Karpas-422 (cell line): ENCODE measurements at places on chromosomes 6 and 20. TPM values are rescaled to one million over a fixed set of nuclear protein-coding genes. Genes with fewer than 3 reads are reported as not detected.

DNA sequence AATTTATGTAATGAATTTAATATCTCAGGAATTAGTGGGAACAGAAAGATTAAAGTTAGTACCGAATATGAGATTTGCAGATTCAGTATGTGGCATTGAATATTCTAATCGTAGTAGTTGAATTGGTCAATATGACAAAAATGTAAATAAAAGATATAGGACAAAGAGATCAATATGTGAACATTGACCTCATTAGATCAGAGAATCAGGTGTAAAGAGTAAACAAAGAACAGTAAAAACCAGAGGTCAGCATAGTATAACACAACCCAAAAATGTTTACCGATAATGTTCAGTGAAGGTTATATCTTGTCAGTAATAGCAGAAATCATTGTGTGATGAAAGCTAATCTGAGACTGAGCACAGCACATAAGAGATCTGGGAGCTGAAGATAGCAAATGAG is 152.0 kb downstream of the FAM83B start:
- DNase-seq: no peak

DNA sequence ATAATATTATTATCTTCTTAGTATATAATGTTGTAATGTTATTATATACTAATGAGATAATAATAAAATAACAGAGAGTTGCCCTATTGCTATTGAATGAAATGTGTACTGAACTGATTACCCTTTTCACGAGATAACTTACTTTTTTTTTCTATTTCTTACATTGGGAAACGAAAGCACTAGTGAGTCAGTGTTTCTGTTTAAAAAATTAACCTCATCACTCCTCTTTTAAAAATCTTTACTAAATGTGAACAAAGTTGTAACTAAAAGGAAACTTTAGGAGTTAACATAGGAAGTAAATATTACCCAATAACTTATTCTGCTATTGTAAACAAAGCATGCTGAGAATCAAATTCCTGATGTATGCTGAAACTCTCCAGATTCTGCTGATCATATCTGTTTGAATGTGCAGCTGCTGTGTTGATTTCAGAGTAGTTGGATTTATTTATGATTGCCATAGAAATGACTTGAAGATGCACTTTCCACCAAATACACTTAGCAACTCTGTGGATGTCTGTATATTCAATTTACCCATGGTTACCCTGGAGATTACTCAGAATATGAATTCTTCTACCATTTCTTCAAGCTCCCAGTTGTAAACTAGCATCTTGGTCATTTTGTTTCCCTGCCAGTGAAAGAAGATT is 523.4 kb downstream of the TENT5A start:
- DNase-seq: no peak

The ZKSCAN8 gene
- 30.0 and 48.9 TPM in 2 replicates for total RNA-seq

DNA sequence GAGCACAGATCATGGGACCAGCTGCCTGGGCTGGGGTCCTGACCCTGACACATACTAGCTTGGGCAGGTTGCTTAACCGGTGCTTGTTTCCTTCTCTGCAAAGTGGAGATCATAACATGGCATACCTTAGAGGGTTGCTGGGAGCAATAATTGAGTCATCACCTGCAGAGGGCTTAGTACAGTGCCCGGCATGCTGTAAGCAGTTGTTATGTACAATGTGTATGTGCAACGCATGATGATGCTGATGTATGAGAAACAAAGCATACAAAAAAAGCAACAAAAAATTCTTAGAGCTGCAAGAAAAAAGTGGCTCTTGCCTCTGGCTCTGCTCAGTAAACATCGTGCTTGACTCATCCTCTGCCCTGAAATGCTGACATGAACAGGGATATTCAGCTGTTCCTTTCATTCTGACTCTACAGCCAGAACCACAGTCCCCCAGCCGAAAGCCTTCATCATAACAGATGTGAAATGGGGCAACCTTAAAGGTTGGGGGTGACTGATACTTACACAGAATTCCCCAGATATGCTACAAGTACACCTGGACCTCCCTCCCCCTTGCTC is 91.7 kb downstream of the CLIC5 start:
- no peak for DNase-seq

DNA sequence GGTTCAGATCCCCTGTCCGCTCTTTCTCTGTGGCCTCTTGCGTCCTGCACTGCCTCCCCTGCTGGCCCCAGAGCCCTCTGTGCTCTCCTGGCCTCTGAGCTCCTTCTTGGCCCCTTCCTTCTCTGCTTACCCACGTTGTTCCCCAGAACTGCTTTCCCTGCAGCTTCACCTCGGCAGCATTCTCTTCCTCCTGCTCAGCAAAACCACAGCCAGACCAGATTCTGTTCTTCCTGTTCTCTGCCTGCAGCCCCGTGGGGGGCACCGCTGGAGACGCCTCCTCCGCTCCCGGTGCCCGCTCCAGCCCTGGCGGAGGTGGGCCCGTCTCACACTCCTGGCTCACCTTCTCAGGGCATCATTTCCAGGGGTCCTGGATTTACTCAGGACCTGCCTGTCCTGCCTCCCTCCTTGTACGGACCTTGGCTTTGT is 59.7 kb downstream of the TCP11 start:
- no peak for DNase-seq

DNA sequence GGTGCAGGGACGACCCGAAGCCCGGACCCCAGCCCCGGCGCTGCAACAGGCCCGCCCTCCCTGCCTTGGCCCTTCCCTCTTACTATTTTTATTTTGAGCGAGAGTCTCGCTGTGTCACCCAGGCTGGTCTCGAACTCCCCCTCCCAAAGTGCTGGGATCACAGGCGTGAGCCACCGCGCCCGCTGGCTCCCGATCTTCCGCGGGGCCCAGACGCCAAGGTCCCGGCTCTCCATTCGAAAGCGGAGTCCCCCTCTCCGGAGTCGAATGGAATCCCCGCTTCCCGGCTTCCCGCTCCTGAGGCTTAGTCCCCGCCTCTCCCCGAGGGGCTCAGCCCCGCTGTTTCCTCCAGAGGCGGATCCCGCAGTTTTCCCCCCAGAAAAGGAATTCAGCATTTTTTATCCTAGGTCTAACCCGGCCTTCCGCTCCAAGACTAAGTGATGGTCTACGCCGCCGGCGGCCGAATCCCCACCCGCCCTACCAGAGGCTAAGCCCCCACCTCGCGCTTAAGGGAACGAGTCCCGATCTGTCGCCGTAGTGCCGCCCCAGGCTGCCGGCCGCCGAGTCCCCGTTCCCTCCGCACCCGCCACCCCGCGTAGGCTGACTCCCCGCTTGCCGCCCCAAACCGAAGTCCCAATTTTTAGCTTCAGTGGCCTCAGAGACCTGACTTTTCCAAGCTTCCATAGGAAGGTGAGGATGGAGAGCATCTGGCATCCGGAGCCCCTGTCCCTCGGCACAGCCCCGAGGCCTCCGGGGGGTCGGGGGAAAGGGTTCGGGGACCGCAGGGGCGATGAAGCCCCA is 11.5 kb upstream of the TMC2 start:
- peak; percentile 45 for DNase-seq

GRCh38 chr6:28884423-28885131 is 39.2 kb downstream of the TRIM27 start:
- DNase-seq: no peak

DNA sequence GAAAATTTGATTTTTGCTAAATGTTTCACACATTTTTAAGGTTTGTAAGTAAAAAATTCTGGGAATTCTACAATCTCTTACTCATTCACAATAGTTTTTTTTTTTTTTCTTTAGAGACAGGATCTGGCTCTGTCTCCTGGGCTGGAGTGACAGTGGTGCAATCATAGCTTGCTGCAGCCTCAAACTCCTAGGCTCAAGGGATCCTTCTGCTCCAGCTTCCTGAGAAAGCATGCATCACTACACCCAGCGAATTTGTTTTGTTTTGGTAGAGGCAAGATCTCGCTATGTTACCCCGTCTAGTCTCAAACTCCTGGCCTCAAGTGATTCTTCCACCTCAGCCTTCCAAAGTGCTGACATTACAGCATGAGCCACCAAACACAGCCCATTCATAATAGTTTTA is 232.8 kb downstream of the GJA1 start:
- DNase-seq: no peak

DNA sequence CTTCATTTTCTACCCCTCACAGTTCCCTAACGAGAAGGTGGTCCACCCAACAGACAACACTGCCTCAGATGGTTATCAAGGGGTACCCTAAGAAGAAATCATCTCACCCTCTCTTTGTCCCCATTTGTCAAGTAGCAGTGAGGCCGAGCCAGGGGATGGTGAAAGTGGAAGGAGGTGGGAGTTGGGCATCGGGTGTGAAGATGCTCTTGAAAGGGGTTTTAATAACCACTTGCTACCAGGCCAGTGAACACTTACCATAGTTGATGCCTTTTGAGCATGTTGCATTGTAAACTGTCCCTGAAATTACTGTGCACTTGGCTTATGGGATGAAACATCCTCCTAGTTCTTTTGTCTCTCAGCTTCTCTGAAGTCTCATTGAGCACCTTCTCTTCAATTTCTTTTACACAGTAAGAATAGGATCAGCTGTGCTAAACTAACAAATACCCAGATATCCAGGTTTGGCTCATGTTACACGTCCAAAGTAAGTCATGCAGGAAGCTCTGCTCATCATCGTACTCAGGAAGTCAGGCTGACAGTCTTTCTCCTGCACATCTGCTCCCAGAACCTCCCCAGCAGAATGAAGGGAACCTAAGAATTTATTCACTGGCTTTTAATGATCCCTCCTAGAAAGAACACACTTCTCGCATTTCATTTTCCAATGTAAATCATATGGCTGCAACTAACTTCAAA is 13.3 kb downstream of the HLA-DPB1 start:
- peak; percentile 49 for DNase-seq

GRCh38 chr6:7172649-7173048 is 64.9 kb downstream of the RREB1 start:
- DNase-seq: no peak

- peak; percentile 91 for DNase-seq
Observed at GRCh38 chr6:32816746-32817204, at the start of gene HLA-DOB. Gene HLA-DOB, minus strand, starts transcription at chr6:32817002. Its CDS starts 51 bp downstream, at chr6:32816951.

The C20orf144 gene
- 0.45 and 0.69 TPM in 2 replicates for total RNA-seq

- no peak for DNase-seq
Observed at GRCh38 chr20:33668466-33669155, 1.9 kb downstream of the ACTL10 start.

DNA sequence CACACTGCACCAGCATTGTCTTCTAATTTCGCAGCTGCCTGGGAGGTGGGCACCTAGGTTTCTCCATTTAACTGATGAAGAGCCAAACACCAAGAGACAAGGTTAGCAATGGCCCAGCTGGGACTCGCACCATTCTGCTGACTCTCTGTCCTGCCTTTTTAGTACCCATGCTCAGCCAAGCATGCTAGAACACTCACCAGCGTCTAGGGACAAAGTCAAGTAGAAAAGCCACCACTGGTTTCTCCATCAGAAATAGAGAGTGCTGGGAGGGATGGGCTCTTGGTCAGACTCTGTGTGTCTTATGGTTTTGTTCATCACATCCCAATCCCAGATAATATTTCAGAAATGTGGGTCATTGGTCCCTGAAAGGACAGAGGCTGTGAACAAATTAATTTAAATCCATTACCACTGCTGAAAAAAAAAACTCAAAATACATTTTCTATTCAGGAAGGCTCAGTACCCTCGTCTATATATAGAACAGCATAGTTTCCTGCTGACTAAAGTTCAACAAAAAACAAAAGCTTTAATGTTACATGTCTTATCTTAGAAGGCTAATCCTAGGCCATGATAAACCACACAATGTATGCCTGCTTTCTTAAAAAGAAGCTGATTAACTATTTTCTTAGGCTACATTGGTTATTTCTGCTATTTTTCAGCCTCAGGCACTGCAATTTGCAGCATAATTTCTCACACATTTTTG is 111.0 kb downstream of the TBC1D7 start:
- DNase-seq: no peak

The SLC22A3 gene
- total RNA-seq: not detected in 2 replicates

GRCh38 chr6:167745670-167746389 is 80.9 kb upstream of the AFDN start:
- no peak for DNase-seq

GRCh38 chr6:168155193-168155592 is 76.2 kb upstream of the FRMD1 start:
- no peak for DNase-seq

DNA sequence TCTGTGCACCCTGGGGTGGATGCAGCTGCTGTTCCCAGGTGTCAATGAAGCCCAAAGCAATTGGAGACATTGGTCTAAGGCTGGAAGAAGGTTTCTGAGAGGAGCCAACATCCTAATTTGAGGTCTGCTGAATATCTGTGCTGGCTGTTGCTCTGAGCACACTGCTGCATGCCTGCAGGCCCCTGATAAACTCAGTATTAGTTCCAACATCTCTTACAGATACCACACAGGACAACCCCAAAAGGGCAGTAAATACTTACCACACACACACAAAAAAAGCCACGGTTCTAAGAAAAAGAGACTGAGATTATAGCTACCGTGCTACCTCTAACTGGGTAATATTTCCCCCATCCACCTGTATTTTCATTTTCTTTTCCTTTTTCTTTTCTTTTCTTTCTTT is 164.3 kb upstream of the SOX4 start:
- DNase-seq: no peak

- no peak for DNase-seq
Observed at GRCh38 chr6:6865611-6866010, 242.2 kb upstream of the RREB1 start.

GRCh38 chr6:3575166-3575565 is 118.3 kb upstream of the SLC22A23 start:
- no peak for DNase-seq

The CALHM4 gene
- not detected in 2 replicates for total RNA-seq

GRCh38 chr6:70150521-70150920 is 152.4 kb downstream of the COL9A1 start:
- DNase-seq: no peak

GRCh38 chr20:20933142-20933958 is 172.8 kb downstream of the LINC00237 start:
- no peak for DNase-seq

The EYA4 gene
- total RNA-seq: not detected in 2 replicates

The XKR7 gene
- under 0.01 TPM in 1 of 2 replicates, not detected in the other for total RNA-seq

DNA sequence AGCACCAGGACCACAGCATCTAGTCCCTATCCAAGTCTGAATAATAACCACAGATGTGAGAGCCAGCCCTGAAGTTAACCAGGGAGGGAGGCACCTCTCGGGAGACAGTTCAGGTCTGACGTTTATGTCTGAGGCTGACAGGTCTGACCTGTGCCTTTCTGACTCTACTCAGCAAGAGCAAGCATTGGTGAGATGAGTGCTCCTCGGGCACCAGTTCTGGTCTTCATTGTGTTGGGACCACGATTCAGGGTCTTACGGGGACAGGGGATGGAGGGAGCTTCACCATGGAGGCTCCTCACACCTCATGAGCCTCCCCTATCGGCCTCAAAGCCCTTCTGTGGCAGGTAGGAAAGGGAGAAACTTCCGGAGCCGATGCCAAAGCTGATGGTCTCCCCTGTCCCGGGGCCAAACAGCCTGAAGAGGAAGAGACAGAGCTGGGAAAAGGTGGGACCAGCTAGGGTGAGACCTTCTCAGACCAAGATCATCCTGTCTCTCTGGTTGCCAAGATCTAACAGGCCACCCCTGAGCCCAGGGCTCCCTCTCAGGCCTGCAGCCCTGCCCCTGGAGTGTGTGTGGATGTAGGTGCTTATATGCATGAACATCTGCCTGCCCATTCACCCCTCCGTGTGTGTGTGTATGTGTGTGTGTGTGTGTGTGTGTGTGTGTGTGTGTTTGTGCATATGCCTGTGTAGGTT is 170.5 kb downstream of the VEGFA start:
- DNase-seq: no peak

GRCh38 chr6:157711060-157711459 is 112.0 kb upstream of the SNX9 start:
- no peak for DNase-seq
